ENCODE measurements at places on chromosomes 6 and 20. TPM values are rescaled to one million over a fixed set of nuclear protein-coding genes. Genes with fewer than 3 reads are reported as not detected.

- H3K27ac ChIP-seq = peak overlapping the region; percentile 98
- H3K27me3 ChIP-seq = no peaks in the 10 kb centered on the region
- DNase-seq = no peak
- H3K4me3 ChIP-seq = no peak overlapping the region
- H3K36me3 ChIP-seq = peaks cover 3% of the 10 kb centered on the region
Observed at GRCh38 chr6:143743301-143744166, 65.8 kb downstream of the PHACTR2 start.

COX7A2 gene
- total RNA-seq = 314 TPM

LHFPL5 gene
- total RNA-seq = not detected

GRCh38 chr20:1827974-1828785 is 67.0 kb upstream of the SIRPA start:
- no peaks in the 10 kb centered on the region for H3K36me3 ChIP-seq
- no peak for DNase-seq
- H3K27me3 ChIP-seq = peaks cover 13% of the 10 kb centered on the region
- H3K27ac ChIP-seq = peak overlapping the region; percentile 95
- peaks cover 21% of the 10 kb centered on the region for H3K4me1 ChIP-seq

OPN5 gene
- total RNA-seq = 0.09 TPM

DNA sequence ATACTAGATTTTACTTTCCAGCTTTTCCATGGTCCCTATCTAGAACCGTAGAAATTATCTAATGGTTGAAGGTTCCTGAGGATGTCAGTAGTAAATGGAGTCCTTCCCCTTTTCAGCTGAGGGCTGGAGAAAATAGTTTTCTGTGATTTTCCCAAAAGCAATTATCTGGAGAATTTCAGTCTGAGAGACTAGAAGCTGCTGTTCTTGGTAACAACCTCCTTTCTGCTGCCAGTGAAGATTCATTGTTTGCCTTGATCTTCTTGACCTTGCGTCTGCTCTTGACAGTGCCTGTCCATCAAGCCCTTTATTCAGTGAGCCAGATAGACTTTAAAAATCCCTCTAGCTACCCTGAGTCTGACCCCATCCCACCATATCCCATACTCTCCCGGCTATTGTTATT is 73.1 kb downstream of the PHACTR2 start:
- peaks cover 35% of the 10 kb centered on the region for H3K4me1 ChIP-seq
- peaks cover 2% of the 10 kb centered on the region for H3K36me3 ChIP-seq
- no peak overlapping the region for H3K27ac ChIP-seq
- no peak for DNase-seq
- no peaks in the 10 kb centered on the region for H3K27me3 ChIP-seq
- H3K4me3 ChIP-seq = no peak overlapping the region

C6orf15 gene
- total RNA-seq = not detected

DNA sequence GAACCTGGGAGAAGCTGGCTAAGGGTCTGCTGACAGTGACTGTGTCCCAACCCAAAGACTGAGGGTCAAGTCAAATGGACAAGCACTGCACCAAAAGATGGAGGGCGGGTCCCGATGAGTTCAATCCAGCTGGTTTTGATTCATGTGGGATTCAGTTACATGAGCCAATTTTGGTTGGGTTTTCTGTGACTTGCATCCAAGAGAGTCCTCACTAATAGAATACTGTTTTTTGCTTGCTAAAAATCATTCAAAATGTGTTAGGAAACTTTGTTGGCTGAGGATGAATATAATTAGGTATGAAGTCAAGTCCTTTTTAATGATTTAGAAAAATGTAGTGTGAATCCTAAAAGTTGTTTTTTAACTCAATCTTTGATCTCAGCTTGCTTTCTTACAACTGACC is 323.8 kb upstream of the NOX3 start:
- no peaks in the 10 kb centered on the region for H3K36me3 ChIP-seq
- no peaks in the 10 kb centered on the region for H3K27me3 ChIP-seq
- no peak overlapping the region for H3K4me3 ChIP-seq
- peaks cover 6% of the 10 kb centered on the region for H3K4me1 ChIP-seq

GRCh38 chr6:21555197-21555596 is 38.4 kb upstream of the SOX4 start:
- H3K27ac ChIP-seq = no peak overlapping the region
- H3K4me1 ChIP-seq = peaks cover 5% of the 10 kb centered on the region
- H3K36me3 ChIP-seq = no peaks in the 10 kb centered on the region
- H3K4me3 ChIP-seq = no peak overlapping the region

GRCh38 chr20:49214571-49214970 is 4.6 kb upstream of the DDX27 start:
- no peaks in the 10 kb centered on the region for H3K27me3 ChIP-seq
- DNase-seq = no peak
- no peak overlapping the region for H3K27ac ChIP-seq
- H3K4me1 ChIP-seq = peaks cover 5% of the 10 kb centered on the region
- no peak overlapping the region for H3K4me3 ChIP-seq

PDYN gene
- total RNA-seq = not detected

- H3K36me3 ChIP-seq = peaks cover 12% of the 10 kb centered on the region
- no peak overlapping the region for H3K4me3 ChIP-seq
- no peak overlapping the region for H3K27ac ChIP-seq
Observed at GRCh38 chr6:17519120-17519519, 81.0 kb upstream of the FAM8A1 start.

LPA gene
- 3.2 TPM for total RNA-seq

CPXM1 gene
- 130 TPM for total RNA-seq

RWDD2A gene
- total RNA-seq = 7.6 TPM

ARMH2 gene
- total RNA-seq = not detected

PPP1R14C gene
- total RNA-seq = 1.2 TPM

GTSF1L gene
- not detected for total RNA-seq

GRCh38 chr6:129936329-129937165 is 75.4 kb upstream of the TMEM244 start:
- H3K27me3 ChIP-seq = no peaks in the 10 kb centered on the region
- DNase-seq = no peak
- no peak overlapping the region for H3K4me3 ChIP-seq
- H3K4me1 ChIP-seq = no peaks in the 10 kb centered on the region

PLG gene
- total RNA-seq = 1.9 TPM

DNA sequence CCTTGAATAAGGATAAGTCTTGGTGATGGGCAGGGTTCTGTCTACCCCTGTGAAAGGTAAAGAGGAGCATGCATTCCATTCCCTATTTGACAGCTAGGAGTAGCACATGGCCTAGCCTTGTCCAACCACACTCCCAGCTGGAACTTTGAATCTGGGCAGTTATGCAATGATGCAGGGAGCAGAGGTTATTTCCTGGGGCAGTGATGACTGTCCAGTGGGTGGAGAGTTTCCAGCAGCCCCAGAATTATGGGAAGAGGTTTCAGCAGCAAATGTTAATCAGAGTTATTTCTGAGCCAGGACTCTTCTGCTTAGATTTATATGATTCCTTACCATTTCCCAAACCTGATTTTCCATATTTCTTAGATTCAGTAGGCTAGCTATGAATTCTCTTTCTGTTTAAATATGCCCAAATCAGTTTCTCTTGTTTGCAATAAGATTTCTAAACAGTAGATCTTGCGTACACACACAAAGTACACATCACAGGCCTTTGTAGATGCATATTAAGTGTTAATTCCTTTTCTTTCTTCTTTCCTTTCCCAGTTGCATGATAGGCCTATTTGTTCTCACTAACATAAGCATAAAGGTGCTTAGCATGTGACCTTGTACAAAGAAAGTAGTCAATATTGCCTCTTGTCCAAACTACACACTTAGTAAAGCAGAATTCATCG is 17.3 kb upstream of the TXLNB start:
- DNase-seq = no peak
- no peaks in the 10 kb centered on the region for H3K36me3 ChIP-seq
- no peaks in the 10 kb centered on the region for H3K27me3 ChIP-seq

ROS1 gene
- 0.22 TPM for total RNA-seq

GRCh38 chr6:137297887-137298286 is 78.7 kb upstream of the IFNGR1 start:
- peaks cover 42% of the 10 kb centered on the region for H3K27me3 ChIP-seq
- H3K36me3 ChIP-seq = no peaks in the 10 kb centered on the region
- no peak overlapping the region for H3K4me3 ChIP-seq

DNA sequence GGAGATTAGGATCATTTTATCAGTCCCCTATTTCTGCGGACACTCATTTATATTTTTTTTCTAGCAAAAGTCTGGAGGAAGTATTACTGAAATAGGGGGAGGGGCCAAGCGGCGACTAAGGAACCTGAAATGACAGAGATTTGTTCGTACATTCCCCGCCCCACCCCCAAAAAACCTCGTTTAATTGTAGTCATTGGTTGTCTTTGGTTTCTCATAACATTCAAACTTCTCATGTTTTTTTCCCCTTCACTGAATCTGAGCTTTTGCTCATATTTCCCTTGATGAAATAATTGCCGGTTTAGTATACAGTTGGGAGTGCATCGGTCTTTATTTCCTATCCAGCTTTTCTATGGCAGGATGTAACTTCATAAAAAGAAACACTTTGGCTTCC is 768 bp upstream of the FYN start:
- H3K36me3 ChIP-seq = no peaks in the 10 kb centered on the region
- DNase-seq = no peak
- H3K4me1 ChIP-seq = peaks cover 30% of the 10 kb centered on the region
- peak overlapping the region; percentile 86 for H3K4me3 ChIP-seq
- peak overlapping the region; percentile 88 for H3K27ac ChIP-seq

KIF6 gene
- 2.9 TPM for total RNA-seq

DNA sequence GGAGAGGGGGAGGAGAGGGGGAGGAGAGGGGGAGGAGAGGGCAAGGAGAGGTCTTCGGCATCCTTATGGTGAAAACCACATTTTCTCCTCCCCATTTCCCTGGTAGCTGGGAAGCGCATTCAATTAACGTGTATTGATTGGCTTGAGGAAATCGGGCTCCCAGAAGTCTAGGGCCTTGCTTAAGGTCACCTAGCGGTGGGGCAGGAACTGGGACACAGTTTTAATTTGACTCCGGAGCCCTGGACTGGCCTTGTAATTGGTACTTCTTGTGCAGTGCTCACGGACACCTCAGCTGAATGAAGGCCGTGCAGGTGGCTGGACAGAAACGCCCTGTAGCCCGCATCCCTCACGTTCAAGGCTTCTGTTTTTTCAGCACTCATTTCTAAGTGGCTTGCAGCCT is 42.8 kb downstream of the CTCFL start:
- H3K4me1 ChIP-seq = no peaks in the 10 kb centered on the region
- H3K4me3 ChIP-seq = no peak overlapping the region
- H3K36me3 ChIP-seq = no peaks in the 10 kb centered on the region

DNA sequence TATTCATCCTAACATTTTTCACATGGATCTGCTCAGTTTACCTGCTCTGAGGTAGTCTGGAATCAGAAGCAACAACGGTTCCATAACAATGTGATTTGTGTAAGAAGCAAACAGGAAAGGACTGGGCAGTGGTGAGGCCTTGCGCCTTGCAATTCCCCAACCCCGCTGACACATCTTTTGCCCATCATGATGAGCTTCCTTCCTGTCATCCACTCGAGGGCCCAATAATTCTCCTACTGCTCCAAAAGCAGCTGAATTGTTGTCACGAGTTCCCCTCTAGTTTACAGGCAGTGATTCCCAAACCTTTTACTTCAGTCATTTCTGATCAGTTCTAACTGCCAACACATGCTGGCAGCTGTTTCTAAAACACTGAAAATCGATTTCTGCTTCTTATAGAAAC is 22.9 kb downstream of the STX7 start:
- H3K4me1 ChIP-seq = no peaks in the 10 kb centered on the region

DNA sequence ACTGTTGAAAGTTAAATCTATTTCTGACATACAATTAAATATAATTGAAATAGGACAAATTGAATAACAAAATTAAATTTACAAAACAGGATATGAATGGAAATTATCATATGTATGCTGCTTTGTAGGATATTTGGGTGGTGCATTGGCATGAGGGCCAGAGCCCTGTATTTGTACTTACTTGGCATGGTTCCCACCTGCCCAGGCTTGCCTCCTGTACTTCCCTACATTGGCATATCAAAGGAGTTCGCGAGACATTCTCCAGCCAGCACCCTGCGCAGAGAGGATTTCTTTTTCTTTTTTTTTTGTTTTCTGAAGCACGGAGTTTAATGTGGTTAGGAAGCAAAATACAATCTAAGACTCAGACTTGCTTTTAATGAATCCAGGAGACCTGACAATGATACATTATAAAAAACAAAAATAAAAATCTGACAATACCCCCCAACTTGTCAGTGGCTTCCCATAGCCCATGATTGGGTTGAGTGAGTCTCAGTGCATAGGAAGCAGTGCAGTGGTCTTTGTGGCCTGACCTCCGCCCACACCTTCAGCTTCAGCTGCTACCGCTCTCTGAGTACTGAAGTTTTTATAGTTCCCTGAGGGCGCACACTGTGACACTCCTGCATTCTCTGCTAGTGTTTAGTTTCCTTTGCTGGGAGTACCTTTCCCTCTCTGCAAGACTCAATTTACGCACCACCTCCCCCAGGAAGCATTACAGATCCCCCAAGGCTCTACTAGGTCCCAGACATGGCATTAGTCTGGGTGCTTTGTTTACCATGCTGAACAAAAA is 440.8 kb downstream of the UTRN start:
- peaks cover 17% of the 10 kb centered on the region for H3K36me3 ChIP-seq
- peak overlapping the region; percentile 45 for H3K27ac ChIP-seq
- H3K4me3 ChIP-seq = no peak overlapping the region
- H3K27me3 ChIP-seq = no peaks in the 10 kb centered on the region
- H3K4me1 ChIP-seq = peaks cover 23% of the 10 kb centered on the region

SPDEF gene
- total RNA-seq = 0.65 TPM

DNA sequence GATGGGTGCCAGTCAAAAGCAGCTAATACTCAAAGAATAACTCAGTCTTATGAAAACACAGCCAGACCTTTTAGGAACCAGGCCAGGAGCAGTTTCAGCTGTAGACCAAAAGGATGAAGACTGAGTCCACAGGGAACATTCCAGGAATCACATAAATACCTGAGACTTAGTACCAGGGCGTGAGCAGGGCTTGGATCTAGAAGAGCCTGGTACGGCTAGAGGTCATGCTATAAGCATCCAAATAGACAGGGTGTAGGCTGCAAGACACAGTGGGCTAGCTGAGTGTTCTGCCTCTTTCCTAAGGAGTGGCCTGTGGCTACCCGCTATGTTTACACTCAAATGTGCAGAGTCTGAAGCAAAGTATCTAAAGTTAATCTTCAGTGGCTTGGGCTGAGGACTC is 29.5 kb upstream of the LRRC1 start:
- H3K27me3 ChIP-seq = no peaks in the 10 kb centered on the region
- H3K36me3 ChIP-seq = peaks cover 6% of the 10 kb centered on the region
- no peak overlapping the region for H3K27ac ChIP-seq
- peaks cover 7% of the 10 kb centered on the region for H3K4me1 ChIP-seq
- no peak for DNase-seq

DNA sequence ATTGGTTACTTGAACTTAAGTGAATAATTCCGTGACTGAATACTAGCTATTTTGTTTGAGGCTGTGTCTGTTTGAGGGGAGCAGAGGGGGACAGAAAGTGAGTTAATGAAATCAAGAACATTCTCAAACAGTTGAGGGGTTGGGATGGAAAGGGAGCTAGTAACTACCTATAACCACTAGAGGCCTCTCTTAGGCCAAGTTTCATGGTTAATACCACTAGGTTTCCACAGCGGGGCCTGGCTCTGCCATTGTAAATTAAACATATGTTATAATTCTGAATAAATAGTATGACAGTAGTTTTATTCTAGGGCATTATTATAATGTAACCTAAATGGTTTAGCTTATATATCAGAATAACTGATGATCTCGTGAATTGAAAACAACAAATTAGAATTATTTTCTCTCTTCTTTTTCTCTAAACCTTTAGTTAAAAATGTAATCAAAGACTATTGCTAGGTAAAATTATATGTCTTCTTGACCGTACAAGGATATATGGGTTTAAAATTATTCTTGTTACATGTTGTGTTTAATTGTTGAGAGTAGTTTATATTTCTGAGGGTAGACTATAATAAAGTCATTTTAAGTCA is 108.1 kb downstream of the BCKDHB start:
- H3K27ac ChIP-seq = no peak overlapping the region
- no peak overlapping the region for H3K4me3 ChIP-seq
- peaks cover 9% of the 10 kb centered on the region for H3K36me3 ChIP-seq
- no peak for DNase-seq

SPINT3 gene
- total RNA-seq = not detected

CFB gene
- 3.9 TPM for total RNA-seq

Data from progenitor cell of endocrine pancreas (in vitro differentiated cells).